ENCODE measurements at places on chromosomes 3 and 15.

- no peak for DNase-seq
Observed at GRCh38 chr3:189685291-189685690, 54.1 kb downstream of the TP63 start.

GRCh38 chr3:44031387-44032380, 210.0 kb upstream of the TOPAZ1 start:
- DNase-seq, result no peak

- peak; percentile 31 for DNase-seq
Observed at GRCh38 chr3:38031022-38031994, 1.9 kb upstream of the PLCD1 start.

- no peak for DNase-seq
Observed at GRCh38 chr3:168885028-168885427, 778.5 kb downstream of the MECOM start.

GRCh38 chr15:73626072-73626471, 7.1 kb downstream of the NPTN start:
- DNase-seq, result no peak

DNA sequence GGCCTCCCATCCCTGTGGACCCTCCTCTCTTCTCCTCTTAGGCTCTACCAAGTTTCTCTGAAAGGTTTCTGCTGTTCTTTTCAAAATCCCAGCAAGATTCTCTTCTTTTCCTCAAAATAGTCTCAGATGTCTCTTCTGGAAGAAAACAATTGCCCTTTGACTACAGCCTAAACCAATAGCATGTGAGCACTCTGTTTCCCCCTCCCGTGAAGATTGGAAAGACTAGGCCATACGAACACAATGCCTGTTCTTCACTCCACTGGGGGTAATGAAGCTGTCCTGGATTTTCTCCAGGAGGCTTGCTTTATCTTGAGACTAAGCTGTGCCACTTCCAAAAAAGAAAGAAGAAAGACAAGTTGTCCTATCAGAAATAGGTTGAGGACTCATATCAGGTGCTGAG, 178.7 kb upstream of the MCTP2 start:
- DNase-seq, result no peak

- no peak for DNase-seq
Observed at GRCh38 chr3:17384567-17385296, 357.7 kb downstream of the TBC1D5 start.

GRCh38 chr15:43948691-43949325, 122.0 kb downstream of the WDR76 start:
- DNase-seq, result no peak

GRCh38 chr3:177093966-177094365, 103.3 kb downstream of the TBL1XR1 start:
- no peak for DNase-seq

GRCh38 chr15:82021992-82022391, 23.8 kb downstream of the MEX3B start:
- DNase-seq, result no peak

DNA sequence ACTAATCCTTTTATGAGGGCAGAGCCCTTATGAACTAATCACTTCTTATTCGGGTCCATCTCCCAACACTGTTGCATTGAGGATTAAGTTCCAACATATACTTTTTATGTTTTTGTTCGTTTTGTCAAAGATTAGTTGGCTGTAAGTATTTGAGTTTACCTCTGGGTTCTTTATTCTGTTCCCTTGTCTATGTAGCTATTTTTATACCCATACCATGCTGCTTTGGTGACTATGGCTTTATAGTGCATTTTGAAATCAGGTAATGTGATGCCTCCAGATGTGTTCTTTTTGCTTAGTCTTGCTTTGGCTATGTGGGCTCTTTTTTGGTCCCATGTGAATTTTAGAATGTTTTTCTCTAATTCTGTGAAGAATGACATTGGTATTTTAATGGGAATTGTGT, 166.4 kb upstream of the KCNMB2 start:
- no peak for DNase-seq

DNA sequence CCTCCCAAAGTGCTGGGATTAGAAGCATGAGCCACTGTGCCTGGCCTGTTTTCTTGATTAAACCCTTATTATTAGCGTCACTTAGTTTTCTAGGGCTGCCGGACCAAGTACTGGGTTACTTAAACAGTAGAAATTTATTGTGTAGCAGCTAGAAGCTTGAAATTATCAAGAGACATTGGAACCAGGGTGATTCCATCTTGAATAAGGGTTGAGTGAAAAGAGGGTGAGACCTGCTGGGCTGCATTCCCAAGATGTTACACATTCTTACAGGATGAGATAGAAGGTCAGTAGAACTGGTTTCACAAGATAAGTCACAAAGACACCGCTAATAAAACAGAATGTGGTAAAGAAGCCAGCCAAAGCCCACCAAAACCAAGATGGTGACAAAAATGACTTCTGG, 18.6 kb upstream of the FSTL1 start:
- DNase-seq, result peak; percentile 68

DNA sequence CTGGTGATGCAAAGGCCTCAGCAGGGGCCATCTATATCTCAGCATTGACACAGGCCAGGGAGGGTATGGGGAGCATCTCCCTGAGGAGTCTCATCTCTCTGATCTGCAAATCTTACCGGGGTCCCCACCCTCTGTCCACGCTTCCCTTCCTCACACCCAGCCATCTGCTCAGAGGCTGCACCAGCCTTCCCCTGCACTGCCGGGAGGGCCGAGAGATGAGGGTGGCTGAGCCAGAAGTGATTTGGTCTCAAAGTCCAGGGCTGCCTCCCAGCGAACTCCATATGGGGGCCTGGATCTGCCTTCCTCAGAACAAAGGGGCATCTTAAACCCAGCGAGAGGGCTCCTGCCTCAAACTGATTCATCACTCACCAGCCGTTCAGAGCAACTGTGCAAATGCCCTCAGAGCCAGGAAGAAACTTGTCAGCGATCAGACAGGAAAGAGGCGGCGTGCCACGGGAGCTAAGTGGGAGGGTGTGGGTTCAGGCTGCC, 4.6 kb downstream of the IGDCC3 start:
- no peak for DNase-seq

- DNase-seq, result no peak
Observed at GRCh38 chr3:72538070-72538745, 310.0 kb downstream of the SHQ1 start.

GRCh38 chr3:41290736-41291135, 91.4 kb downstream of the CTNNB1 start:
- DNase-seq, result no peak

DNA sequence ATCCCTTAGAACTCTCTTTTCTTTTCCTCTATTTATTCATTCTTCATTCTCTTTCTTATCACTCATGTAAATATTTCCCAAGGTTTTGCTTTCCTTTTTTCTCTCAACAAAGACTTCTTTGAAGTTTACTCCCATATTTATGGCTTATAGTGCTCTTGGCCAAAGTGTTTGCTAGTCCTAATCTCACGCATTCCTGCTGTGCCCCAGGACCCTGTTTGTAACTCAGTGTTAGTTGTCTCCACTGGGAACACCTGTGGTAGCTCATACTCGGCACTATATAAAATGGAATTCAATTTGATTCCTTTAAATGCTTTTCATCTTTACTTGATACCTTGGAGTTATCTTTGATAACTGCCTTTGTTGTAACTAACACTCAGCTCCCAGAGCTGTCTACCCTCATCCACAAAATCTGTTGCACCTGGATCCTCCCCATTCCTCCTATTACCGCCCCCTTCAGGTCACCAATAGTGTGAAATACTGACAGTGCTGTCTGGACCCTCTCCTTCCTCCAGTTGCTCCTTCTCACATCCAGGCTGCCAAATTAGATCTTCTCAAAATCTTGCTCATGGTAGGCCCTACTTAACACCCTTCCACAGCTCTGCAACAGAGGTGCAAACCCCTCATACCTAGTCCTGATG, 76.8 kb downstream of the TIGIT start:
- DNase-seq, result no peak

DNA sequence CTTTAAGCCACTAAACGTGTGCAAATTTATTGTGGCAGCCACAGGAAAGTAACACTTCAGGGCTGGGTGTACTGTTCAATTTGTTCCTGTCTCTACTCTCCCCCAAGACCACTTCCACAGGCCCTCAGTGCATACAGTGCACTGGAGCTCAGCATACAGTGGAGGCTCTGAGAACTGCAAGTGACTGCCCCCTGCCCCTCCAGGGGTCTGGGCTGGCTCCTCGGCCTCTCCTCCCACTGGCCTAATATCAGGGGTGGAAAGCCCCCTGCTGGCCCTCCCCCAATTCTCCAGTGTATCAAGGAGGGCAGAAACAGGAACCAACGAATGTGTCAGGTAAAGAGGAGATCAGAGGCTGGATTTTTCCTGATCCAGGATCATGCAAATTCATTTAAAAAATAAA, 19.9 kb upstream of the HEG1 start:
- no peak for DNase-seq

GRCh38 chr3:103950676-103951075, 1416.0 kb upstream of the ALCAM start:
- no peak for DNase-seq

- DNase-seq, result no peak
Observed at GRCh38 chr15:66778716-66779115, 76.7 kb downstream of the SMAD6 start.

GRCh38 chr15:64571857-64572291, 111.5 kb downstream of the ZNF609 start:
- DNase-seq, result no peak

GRCh38 chr3:56005196-56005805, 463.0 kb downstream of the ERC2 start:
- DNase-seq, result no peak

GRCh38 chr3:54877730-54878129, 50.1 kb downstream of the LRTM1 start:
- DNase-seq, result no peak

DNA sequence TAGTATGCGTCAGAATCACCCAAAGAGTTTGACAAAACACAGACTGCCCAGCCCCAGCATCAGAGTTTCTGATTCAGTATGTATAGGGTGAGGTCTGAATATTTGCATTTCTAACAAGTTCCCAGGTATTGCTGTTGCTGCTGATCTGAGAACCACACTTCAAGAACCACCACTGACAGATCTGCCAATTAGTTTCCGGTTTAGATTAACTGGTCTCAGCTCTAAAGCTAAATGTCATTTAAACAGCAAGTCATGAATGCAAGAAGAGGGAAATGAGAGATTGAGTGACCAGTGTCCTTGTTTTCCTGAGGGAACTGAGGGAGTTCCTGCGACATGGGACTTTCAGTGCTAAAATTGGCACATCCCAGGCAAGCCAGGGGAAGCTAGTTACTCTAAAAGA, 305.0 kb downstream of the ZNF385D start:
- DNase-seq, result no peak

DNA sequence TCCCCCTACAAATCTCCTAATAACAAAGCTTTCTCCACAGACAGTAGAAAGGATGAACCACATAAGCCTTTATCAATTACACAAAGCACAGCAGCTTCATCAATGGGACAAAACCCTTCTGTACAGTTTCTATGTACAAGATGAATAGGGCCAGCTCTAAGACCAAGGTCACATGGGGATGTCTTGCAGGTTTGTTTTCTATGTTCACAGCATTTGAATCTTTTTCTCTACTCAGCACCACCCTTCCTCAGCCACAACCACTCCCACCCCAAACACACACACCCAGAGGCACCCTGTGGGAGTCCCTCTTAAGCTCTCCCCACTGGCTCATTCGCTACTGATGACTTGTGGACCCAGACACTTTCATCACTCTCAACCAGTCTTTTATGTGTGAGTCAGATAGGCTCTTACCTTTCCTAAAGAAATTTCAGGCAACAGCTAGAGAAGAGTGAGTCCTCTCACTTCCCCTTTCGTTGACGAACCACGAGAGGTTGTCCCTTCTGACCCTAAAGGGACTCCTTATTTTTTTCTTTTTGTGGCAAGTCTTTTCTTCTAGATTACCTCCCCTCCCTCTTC, 57.9 kb downstream of the ARHGAP31 start:
- DNase-seq, result no peak
